ENCODE measurements at places on chromosomes 3 and 15.
A peak's percentile ranks its signal among the peaks of the same experiment; 100 is the strongest.

GRCh38 chr15:34900748-34901147 lies 68.8 kb downstream of the AQR start:
- no peak for DNase-seq

- DNase-seq: no peak
Observed at GRCh38 chr15:50676799-50677483, 9.7 kb downstream of the TRPM7 start.

GRCh38 chr3:158167737-158168557 lies 58.1 kb downstream of the RSRC1 start:
- peak; percentile 8 for DNase-seq

DNA sequence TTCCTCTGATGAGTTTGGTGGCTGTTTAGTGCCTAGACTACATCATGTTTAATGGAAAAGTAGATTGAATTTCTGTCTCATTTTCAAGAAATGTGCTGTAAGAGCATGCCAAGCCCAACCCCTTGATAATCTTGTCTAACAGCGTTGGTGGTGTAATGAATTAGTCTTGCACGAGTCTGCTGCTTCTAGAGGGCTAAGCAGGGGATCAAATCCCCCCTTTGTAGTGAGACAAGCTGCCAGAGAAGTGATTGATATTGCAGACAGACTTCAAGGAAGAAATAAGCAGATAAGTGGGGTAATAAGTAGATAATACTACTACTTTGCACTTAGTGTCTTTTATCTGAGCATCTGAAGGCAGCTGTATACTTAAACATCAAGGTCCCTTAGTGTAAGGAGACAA lies 141.4 kb downstream of the TP63 start:
- DNase-seq: no peak

- no peak for DNase-seq
Observed at GRCh38 chr15:67843571-67844387, 3.9 kb upstream of the RNU6-1 start.

Measured in GDM1 (cell line).